SK-MEL-5 (cell line): ENCODE measurements at places on chromosomes 6 and 20.

- DNase-seq: no peak
These were observed 228.8 kb downstream of the TBC1D32 start for GRCh38 chr6:121105461-121105860.

- no peak for DNase-seq
These were observed 303.0 kb downstream of the PAX1 start for GRCh38 chr20:22008456-22008855.

DNA sequence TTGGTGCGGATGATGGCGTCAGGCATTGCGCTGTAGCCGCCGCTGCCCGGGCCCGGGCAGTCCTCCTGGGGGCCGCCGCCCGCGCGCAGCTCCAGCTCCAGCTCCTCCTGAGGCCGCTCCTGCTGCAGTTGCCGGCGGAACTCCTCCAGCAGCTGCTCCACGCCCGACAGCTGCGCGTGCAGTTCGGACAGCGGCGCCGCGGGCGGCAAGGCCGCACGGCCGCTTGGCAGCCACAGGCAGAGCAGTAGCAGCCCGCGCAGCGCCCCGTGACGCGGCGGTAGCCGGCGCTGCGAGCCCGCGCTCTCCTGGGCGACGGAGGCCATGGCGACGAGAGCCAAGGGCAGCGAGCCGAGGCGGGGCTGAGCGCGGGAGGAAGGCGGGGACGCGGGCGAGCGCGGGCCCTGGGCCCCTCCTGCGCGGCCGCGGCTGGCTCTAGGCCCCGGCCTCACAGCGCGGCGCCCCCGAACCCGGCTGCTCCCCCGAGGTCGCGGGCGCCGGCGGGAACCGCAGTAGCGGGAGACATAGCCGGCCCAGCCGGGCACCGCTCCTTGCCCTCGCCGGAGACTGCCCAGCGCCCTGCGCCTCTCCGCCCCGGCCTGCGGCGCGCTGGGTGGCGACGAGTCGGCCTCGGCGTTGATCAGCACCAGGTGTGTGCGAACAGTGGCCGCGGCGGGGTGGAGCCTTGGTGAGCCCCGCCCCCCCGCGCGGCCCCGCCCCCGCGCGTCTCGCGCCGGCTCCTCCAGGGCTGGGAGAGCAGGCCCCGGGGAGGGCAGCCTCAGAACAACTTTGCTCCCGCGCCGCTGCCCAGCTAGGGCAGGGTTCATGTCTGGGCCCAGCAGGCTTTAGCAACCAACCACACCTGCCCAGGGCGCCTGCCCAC, at the start of gene LRP11:
LRP11 (minus strand) TSS at position 662 of the 880 bp plus-strand sequence; CDS start at position 323, 339 bp downstream.
- peak; percentile 73 for DNase-seq

DNA sequence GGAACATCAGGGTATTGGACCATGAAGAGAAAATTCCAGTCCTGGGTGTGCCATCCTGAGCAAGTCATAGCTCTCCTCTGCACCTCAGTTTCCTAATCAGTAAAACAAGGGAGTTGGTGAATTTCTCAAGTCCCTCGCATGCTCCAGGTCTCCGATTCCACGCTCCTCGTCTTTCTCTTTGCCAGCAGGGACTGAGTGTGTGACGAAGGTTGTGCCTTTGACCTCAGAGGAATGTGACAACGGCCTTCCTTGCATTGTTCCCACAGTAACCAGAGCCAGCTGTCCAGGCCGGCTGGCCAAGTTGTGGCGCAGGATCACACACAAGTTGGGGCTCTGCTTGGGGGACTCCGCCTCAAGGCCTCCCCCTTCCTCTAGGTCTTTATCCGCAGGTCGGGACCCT, 217.3 kb downstream of the ATXN1 start:
- no peak for DNase-seq

GRCh38 chr20:51861726-51862466, 59.6 kb upstream of the SALL4 start:
- DNase-seq: no peak

DNA sequence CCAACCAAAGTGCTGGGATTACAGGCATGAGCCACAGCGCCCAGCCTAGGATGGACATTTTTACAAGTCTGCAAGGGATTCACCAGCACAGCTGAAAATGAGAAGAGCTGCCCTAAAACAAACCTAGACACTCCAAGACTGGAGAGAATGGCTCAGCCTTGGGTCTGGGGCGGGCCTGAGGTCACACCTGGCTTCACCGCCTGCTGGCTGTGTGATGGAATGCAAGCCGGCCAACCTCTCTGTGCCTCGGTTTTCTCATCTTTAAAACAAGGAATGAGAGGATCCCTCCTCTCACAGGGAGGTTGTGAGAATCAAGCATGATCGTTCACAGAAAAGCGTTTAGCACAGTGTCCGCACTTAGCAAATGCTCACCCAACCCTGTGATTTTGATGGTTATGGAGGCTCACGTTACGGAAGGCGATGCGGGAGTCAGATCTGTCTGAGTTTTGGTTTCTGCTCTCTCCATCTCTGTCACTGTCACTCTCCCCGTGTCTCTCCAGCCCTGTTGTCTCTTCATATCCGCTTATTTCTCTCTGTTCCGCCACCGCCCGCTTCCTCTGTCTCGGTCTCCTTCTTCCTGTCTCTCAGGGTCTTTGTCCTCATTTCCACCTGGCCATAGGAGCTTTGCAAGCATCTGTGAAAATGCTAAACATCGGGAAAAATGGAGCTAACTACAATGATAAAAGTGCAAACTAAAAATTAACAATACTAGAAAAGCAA, 47.6 kb downstream of the CEBPB start:
- no peak for DNase-seq

DNA sequence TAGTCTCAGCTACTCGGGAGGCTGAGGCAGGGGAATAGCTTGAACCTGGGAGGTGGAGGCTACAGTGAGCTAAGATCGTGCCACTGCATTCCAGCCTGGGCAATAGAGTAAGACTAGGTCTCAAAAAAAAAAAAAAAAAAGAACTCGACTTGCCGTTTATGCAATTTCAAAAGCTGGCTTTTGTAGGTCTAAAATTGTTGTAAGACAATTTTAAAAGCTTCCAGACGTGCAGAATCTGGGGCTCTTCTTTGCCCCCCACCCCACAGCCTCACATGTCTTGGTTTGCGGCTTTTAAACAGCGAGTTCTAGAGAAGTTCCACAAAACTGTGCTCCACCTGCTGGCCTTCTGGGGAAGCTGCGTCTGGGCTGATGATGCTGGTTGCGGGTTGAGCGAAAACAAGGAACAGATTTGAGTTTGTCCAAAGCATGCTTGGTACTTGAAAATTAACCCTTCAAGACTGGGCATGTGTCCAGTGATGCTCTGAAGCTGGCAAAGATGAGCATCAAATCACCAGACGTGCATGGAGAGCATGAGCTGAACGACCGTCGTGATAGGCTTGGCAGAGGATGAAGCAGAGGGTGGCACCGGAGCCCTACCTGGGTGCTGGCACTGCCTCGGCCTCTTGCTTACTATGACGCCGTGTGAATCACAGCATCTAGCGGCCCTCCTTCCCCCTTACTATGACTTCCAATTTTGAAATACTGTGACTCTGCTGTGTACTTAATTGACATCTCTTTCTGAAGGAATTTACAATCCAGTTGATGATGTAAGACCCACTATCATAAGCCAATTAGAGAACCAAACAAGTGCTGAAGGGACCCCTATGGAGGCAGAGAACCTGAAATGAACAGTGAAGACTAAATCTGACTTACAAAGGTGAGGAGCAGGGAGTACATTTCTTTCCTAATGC, 171.4 kb downstream of the GMPR start:
- peak; percentile 87 for DNase-seq

DNA sequence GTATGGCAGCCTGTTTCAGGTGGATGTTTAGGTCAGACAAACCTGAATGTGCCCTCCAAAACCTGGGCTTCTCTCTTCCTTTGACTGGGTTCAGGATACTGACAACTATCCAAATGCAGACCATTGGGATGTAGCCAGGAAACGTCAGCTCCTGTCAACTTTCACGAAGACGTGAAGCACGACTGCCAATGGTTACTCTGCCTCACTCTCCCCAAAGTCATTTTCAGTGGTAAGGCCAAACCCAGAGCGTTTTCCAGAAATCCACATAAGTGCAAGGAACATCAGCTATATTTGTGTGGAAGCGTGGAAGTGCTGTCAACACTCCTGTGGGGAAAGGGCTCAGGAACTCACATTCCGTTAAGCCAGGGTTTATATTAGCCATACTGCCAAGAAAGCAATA, 20.1 kb upstream of the RCAN2 start:
- DNase-seq: no peak

- no peak for DNase-seq
These were observed 57.1 kb upstream of the MLN start for GRCh38 chr6:33860706-33861474.

- DNase-seq: no peak
These were observed 6.6 kb downstream of the EZR start for GRCh38 chr6:158812611-158813010.

DNA sequence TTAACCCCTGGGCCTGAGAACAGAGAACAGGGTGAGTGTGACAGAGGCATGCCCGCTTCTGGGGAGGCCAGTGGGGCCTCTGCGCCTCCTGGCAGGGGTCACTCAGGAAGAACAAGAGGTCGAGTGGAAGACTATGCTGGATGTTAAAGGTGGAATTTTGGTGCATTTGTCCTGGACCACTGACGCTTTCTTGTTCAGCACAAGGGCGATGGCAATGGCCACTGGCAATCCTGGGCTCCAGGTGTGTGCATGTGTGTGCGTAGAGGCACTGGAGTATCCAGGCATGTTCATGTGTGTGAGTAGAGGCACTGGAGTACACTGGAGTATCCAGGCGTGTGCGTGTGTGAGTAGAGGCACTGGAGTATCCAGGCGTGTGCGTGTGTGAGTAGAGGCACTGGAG, 23.5 kb upstream of the NPBWR2 start:
- DNase-seq: no peak

GRCh38 chr6:36824253-36824652, 15.0 kb downstream of the CPNE5 start:
- no peak for DNase-seq

DNA sequence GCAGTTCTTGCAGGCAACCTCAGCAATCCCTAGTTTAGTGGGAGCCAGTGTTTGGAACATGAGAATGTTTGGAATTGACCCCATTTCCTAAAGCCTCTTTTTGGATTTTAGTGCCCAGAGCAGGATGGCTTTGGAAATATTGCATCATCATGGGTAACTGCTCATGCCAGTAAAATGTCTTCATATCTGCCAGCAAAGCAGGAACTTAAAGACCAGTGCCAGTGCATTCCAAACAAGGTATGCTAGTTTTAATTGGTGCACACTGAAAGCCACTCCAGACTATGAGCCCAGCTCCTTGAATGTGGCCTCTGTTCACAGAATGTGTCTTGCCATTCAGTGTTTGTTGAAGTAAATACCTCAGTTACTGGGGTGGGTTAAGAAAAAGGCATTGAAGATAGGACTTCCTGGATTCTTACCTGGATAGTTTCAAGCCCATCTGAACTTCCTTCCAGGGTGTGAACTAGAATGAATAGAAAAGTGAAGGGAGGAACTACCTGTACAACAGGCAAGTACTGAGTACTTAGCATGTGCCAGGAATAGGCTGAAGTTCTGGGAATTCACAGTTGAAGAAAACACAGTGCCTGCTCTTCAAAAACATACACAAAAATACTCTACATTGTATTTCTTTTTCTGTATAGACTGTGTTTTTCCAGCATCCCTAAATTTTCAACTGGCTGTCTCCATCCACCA, 70.5 kb downstream of the COL19A1 start:
- peak; percentile 36 for DNase-seq
